ENCODE measurements at places on chromosomes 4 and X.

DNA sequence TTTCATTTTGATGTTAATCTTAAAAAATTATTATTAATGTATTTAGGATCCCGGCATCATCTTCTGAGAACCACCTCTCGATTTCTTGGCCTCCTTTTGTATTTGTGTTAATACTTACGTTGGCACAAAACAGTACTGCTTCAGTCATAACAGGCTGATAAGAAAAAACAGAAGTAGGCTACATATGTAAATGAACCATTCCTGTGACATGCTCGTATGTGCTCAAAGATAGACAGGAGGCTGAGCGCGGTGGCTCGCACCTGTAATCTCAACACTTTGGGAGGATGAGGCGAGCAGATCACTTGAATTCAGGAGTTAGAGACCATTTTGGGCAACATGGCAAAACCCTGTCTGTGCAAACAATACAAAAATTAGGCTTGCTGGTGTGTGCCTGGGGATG is 109.4 kb upstream of the H2AZ1 start:
- DNase-seq, result no peak

GRCh38 chr4:83036991-83037665 is 2.1 kb downstream of the COPS4 start:
- DNase-seq, result no peak

GRCh38 chr4:7337196-7338058 is 97.3 kb downstream of the PSAPL1 start:
- DNase-seq, result no peak

- DNase-seq, result peak; percentile 24
Measured at GRCh38 chrX:140123446-140123845, 158.1 kb upstream of the CXorf66 start.

DNA sequence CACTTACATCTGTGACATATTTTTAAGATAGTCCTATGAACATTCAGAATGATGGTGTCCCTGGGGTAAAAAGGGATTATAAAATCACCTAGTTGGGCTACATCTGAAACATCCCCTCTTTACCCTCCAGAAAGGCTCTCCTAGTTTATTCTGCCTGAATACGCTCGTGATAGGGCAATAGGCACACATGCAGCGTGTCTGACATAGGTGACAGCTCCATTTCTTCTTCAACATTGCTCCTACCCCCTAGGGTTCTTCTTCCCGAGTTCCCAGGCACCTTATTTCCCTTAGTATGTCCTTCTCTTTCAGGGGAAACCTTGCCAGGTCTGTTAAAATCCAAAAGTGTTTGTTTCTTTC is 27.1 kb upstream of the CFAP299 start:
- DNase-seq, result no peak

- DNase-seq, result no peak
Measured at GRCh38 chrX:132986556-132986955, 28.1 kb upstream of the HS6ST2 start.

GRCh38 chr4:39030725-39031124 is 1.5 kb downstream of the TMEM156 start:
- DNase-seq, result no peak

GRCh38 chrX:18129690-18130089 is 91.0 kb downstream of the BEND2 start:
- DNase-seq, result no peak

- no peak for DNase-seq
Measured at GRCh38 chrX:2242326-2242725, 258.4 kb downstream of the DHRSX start.

GRCh38 chr4:6688879-6689505 is 4.7 kb upstream of the S100P start:
- peak; percentile 97 for DNase-seq

GRCh38 chrX:28491322-28491721 is 95.9 kb upstream of the IL1RAPL1 start:
- no peak for DNase-seq
